ENCODE measurements at places on chromosomes 7 and 10.
A peak's percentile ranks its signal among the peaks of the same experiment; 100 is the strongest.

- DNase-seq = no peak
These were observed 376.8 kb downstream of the EXOC4 start for GRCh38 chr7:133629701-133630100.

DNA sequence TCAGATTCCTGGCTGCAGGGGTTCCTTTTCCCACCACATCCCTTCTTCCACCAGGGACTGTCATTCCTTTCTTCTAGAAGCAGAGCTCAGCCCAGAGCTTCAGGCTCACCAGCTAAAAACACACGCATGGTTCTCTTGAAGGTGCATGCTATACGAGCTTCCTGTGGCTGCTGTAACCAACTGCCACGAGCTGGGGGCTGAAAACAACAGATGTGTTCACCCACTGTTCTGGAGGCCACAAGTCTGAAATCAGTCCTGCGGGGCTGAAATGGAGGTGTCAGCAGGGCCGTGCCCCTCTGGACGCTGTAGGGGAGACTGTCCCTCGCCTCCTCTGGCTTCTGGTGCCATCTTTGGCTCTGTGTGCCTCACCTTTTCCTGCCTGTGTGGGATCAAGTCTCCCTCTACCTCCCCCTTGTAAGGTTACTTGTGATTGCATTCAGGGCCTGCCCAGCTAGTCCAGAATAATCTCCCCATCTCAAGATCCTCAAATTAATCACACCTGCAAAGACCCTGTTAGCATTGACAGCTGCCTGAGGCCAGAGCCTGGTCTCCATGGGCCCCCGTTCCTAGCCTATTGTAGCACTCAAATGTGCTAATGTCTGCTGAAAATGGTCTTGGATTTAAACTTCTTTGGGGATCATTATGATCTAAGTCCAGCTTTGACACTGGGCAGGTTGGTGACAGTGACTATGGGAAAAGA is 13.7 kb downstream of the RAB19 start:
- no peak for DNase-seq

- no peak for DNase-seq
These were observed 1.3 kb upstream of the HKDC1 start for GRCh38 chr10:69218831-69219230.

DNA sequence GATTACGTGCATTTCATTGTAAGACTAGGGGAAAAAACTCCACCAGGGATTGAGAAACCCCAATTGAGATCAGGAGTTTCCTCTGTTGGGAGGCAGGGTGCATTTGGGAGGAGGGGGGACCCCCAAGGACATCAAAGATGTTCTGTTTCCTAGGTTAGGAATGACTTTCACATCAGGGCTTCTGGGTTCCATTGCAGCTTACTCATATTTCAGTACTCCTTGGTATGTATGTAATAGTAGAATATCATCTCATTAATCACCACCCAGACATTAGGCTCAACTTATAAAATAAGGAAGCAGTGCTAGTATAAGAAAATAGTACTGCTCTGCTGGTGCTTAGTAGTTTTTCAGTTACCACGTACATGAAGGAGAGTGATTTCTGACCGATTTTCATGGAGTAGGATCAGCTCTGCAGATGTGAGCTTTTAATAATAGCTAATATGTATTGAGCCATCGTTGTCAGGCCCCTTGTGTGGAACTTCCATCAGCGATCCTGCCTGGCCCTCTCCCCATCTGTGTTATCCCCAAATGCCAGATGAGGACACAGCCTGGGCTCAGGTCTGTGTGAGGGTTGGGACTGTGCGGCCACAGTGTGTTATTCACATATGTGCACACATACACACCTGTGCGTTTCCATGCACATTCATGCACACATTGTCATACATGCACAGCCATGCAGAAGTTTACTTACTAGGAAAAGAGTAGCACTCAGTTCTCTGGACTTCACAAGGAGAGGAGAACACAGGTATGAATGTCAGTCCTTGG is 23.5 kb downstream of the UPP1 start:
- DNase-seq = no peak

DNA sequence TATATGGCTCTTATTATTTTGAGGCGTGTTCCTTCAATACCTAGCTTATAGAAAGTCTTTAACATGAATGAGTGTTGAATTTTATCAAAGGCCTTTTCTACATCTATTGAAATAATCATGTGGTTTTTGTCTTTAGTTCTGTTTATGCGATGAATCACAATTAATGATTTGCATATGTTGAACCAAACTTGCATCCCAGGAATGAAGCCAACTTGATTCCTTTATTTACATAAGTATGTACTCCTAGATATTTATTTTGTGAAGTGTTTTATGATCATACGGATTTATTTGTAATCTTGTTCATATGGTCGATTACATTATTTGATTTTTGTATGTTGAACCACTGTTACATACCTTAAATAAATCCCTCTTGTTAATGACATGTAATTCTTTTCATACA is 244.3 kb upstream of the KCND2 start:
- DNase-seq = no peak

DNA sequence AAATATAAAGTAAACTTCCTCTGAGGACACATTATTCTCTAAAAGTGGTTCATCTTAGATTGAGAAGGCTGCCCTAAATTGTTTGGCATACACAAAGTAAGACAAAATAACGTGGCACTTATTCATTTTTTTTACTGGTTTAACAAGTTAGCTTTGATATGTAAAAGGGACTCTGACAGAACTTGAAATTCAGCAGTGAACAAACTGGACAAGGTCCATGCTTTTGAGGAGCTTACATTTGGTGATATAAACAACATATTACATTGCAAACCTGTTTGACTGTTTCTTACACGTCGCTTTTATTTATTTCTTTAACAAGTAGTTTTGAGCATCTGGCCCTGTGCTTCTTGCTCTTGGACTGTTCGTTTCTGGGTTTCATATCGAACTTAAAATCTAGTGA is 253.1 kb upstream of the POM121L12 start:
- no peak for DNase-seq

GRCh38 chr10:97553575-97554031 is 19.0 kb upstream of the ANKRD2 start:
- DNase-seq = peak; percentile 79

- DNase-seq = no peak
These were observed 615 bp upstream of the WBP1L start for GRCh38 chr10:102743078-102743587.

DNA sequence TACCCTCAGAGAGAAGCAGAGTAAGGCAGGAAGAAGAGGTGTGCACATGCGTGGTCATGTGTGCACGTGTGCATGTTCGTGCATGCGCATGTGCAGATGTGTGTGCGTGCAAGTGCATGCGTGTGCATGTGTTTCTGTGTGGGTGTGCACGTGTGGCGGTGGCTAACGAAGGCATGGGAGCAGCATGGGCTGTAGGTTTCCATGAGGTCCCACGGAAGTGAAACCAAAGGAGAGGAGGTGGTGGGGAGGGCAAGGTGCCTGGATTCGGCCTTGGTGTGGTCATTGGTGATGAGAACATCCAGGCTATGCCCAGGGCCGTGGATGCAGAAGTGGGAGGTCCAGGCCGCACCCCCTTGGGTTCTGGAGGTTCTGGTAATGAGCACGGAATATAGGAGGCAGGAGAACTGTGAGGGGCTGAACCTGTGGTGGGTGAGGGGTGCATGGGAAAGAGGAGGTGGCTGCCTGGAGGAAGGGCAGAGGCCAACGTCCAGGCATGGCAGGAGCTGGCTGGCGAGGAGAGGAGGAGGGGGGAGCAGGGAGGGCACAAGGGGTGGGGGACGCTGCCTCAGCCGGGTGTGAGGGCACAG is 2.4 kb upstream of the INPP5A start:
- no peak for DNase-seq

DNA sequence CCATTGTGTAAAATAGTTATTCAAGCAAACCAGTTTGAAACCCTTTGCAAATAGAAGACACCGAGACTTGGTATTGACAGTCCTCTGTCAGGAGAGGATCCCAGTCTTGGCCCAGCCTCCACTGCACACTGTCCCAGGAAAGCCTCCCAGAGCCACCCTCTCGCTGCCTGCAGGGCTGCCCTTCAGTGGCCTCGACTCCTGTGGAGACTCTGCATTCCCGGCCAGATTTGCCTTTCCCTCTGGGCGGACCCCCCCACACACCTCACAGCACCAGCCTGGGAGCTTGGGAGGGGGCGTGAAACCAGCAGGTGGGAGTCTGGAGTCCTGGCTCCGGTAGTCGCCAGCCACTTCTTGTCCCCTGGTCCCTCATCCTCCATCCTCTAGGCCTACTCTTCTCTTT is 48.7 kb downstream of the GRK5 start:
- no peak for DNase-seq

- no peak for DNase-seq
These were observed 49.3 kb upstream of the GNA12 start for GRCh38 chr7:2893411-2893861.

DNA sequence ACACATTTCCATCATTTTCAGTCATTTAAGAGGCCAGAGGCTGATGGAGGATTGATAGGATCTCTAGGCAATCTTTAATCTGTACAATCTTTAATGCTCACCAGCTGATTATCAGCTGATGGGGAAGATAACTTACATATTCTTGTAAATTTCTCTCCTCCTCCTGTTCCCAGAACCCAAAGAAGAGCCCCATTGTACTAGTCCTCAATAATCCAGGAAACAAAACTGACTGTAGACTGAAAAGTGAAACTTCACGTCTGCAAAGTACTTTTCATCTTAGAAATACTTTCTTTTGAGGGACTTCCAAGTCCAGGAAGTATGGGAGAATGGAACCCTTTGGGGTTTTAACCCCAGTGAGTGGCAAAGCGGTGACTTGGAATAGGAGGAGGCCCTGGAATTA is 283.3 kb downstream of the FRMD4A start:
- DNase-seq = no peak

- peak; percentile 56 for DNase-seq
These were observed 126.6 kb downstream of the LRRC4 start for GRCh38 chr7:127904670-127904985.

DNA sequence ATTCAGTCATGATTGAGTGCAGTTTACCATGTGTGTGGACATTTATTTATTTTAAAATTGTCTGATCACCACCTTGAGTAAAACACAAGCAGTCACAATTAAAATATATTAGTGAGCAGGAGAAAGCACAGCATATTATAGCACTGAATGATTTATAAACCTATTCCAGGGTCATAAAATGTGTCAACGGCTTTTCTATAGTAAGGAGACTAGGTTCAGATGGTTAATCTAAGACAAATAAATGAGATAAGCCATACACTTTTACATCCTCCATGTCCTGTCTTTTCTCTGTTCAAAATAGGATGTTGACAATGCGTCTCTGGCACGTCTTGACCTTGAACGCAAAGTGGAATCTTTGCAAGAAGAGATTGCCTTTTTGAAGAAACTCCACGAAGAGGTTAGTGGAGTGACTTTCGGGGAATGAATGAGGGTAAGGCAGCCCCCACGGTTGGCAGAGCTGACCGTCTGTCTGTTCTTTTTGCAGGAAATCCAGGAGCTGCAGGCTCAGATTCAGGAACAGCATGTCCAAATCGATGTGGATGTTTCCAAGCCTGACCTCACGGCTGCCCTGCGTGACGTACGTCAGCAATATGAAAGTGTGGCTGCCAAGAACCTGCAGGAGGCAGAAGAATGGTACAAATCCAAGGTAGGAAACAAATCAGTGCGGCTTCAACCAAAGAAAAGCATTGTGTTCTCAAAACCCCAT is 5.4 kb downstream of the VIM start:
- DNase-seq = no peak

DNA sequence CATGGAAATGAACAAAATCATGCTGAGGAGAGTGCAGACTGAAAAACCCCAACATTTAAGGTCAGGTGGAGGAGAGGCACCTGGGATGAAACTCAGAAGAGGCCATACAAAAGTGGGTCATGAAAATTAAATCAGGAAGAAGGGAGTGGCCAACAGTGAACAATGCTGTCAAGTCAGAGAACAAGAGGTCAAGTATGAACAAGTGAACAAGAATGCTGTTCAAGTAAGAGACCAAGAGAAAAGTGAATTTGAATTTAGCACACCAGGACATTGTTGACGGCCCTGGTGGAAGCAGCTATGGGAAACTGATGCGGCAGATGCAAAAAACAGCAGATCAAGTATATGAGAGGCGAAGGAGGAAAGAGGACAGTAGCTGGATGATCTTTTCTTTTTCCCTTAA is 7.9 kb downstream of the CEP41 start:
- DNase-seq = no peak

GRCh38 chr10:51806079-51806835 is 106.9 kb upstream of the CSTF2T start:
- DNase-seq = no peak
